ENCODE measurements at places on chromosomes 16 and 17. TPM values are rescaled to one million over a fixed set of nuclear protein-coding genes. Genes with fewer than 3 reads are reported as not detected.

The EFCAB13 gene
- total RNA-seq: 1.1 TPM

The HSPB9 gene
- not detected for total RNA-seq

The NT5M gene
- 5.0 TPM for total RNA-seq

DNA sequence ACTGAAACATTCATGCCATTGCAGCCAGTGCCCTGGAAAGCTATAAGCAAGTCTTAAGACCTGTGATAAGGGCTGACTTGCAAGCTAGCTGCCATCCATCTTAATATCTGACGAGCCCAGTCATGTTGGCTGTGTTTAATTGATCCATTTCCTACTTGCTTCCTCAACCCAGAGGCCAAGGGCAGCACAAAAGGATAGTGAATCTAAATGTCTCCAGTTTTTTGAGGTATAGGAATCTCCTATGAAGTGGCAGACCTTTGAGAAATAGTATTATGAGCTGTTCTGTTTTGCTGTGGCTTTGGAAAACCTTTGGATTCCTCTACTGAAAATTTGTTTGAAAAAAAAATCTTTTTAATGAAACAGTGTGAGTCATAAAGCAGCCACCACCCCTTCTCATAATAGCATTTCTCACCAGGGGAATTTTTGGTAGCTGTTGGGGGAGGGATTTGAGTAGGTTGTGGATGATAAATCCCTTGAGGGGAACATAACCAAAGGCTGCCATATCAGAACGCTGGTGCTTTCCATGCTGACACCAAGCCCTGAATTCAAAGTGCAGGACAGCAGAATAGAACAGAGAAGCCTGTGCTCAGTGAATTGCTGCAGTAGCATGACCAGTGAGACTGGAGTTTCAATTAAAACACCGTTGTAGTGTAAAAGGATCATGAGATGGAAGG is 12.9 kb downstream of the ZNRF1 start:
- peak; percentile 92 for DNase-seq
